ENCODE measurements at places on chromosomes 3 and 15.

GRCh38 chr15:99976811-99977271 lies 243.6 kb upstream of the LYSMD4 start:
- DNase-seq: no peak

- DNase-seq: no peak
These were observed 7.5 kb downstream of the GOLIM4 start for GRCh38 chr3:168088106-168088720.

GRCh38 chr15:100042558-100042957 lies 299.2 kb downstream of the ADAMTS17 start:
- no peak for DNase-seq

GRCh38 chr15:44734839-44735481 lies 1.4 kb upstream of the TRIM69 start:
- no peak for DNase-seq

GRCh38 chr3:2802429-2802828 lies 307.7 kb downstream of the IL5RA start:
- DNase-seq: no peak

- no peak for DNase-seq
These were observed 246.1 kb downstream of the ADAMTS17 start for GRCh38 chr15:100095541-100096247.

GRCh38 chr15:28113394-28114113 lies 14.4 kb upstream of the OCA2 start:
- DNase-seq: no peak

DNA sequence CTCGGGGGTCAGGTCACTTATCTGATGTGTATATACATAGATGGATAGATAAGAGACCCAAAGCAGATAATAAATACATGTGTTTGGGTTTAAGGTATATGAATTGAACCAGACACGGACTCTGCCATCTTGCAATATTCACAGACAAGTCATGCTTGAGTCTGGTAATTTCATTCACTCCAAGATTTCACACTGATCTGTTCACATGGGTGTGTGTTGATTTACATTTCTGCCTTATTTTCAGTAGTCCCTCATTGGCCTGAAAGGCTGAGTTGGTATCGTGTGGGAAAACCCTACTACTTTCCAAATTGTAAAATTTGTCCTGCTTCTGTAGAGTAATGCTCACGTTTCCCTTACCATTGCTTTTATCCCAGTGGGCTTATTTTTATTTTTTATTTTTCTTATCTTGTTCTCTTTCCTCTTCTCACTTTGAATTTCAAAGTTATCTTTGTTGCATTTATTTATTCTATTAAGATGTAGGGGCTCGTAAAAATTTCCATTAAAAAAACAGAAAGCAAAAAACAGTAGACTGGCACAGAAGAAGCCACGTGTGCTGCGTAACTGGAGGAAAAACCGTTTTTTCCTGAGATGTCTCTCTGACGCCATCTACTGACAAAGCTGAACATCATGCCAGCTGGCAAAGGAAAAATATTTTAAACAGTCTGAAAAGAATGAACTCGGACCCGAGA lies 10.8 kb upstream of the MFSD1 start:
- DNase-seq: no peak

GRCh38 chr3:67241084-67241483 lies 243.0 kb downstream of the KBTBD8 start:
- no peak for DNase-seq

GRCh38 chr3:72437661-72438406 lies 410.4 kb downstream of the SHQ1 start:
- no peak for DNase-seq

DNA sequence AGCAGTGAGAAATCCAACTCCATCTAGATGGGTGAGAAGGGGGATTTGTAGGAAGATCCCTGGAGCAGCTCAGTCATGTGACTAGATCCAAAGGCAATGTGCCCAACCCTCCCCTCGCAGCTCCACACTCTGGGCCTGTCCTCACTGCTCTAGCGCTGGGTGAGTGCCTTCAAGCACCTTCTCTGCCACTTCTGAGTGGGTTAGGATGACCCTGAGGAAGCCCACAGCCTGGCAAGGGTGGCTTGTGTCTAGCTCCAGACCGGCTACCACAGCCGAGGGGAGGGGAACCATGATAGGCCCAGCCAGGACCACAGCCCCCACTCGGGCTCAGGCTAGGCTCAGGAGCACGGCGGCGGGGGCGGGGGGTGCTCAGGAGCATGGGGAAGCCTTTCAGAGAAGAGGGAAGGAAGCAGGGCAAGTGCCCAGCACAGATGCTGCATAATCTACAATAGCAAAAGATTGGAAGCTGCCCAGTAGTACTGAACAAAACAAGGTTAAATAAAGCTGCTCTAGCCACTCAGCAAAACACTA lies 1.7 kb downstream of the SPATA12 start:
- no peak for DNase-seq

- no peak for DNase-seq
These were observed 63.4 kb downstream of the GHSR start for GRCh38 chr3:172384836-172385235.
